ENCODE measurements at places on chromosomes 2 and 18. TPM values are rescaled to one million over a fixed set of nuclear protein-coding genes. Genes with fewer than 3 reads are reported as not detected.

- no peak for DNase-seq
These were observed 87.8 kb downstream of the KCTD1 start for GRCh38 chr18:26460449-26461091.

GRCh38 chr18:31516437-31516836 lies 18.5 kb downstream of the DSG2 start:
- no peak for DNase-seq

The PIEZO2 gene
- 0.11 TPM for total RNA-seq

GRCh38 chr2:1894578-1894977 lies 150.3 kb upstream of the PXDN start:
- no peak for DNase-seq

The ALKAL2 gene
- not detected for total RNA-seq

The PREB gene
- 65.3 TPM for total RNA-seq

DNA sequence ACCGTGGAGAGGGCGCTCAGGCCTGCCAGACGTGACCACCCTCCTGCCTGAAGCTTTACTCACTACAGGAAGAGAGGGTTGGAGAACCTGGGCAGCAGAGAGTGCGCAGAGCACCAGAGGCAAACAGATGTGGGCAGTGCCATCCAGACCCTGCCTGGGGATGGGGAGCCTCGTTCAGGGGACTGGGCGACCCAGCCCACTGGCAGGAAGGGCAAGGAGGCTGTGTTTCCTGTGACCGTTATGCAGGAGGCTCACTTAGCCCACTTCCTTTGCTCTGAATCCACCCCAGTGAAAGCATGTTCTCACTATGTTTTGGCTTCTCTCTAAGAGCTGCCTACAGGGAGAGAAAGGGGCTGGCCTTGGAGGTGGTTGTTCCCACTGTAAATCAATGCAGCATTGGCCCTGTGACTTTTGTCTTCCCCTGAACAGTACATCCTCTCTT lies 23.0 kb upstream of the ACKR3 start:
- DNase-seq: no peak

- DNase-seq: no peak
These were observed 62.0 kb downstream of the ODC1 start for GRCh38 chr2:10385933-10386773.

DNA sequence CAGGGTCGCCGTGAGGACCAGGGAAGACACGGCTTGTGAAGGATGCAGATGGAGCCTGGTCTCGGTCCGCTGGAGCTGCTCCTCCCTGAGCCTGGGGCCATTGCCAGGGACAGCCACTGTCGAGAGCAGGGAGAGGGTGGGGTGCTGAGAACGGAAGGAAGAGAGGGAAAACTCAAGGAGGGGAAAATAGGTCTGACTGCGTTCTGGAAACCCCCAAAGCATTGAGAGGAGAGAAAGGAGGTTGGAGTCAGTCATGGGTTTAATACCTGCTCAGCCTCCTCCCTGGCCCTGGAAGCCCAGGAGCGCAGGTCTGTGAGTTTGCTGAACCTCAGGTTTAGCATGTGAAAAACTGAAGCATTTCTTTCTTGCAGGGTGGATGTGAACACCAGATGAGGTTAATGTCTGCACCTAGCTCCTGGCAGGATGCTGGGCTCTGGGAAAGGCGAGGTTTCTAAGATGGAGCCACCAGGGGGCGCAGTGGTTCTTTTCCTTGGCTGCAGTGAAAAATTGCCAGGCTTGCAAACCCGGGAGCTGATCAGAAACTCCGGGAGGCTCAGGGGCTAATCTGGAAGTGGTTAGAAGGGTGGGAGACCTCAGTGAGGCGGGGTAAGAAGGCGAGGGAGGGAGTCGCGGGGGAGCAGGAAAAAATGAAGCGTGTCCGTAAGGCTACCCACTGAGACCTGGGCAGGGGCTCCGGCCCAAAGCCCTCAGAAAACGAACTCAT lies 33.6 kb upstream of the RNF149 start:
- peak; percentile 92 for DNase-seq

The ARL4C gene
- total RNA-seq: 76.0 TPM

- no peak for DNase-seq
These were observed 253.3 kb upstream of the VRK2 start for GRCh38 chr2:57793310-57793709.

- DNase-seq: no peak
These were observed 57.7 kb downstream of the PRKCE start for GRCh38 chr2:45709137-45709536.

The ANO7 gene
- 4.1 TPM for total RNA-seq

DNA sequence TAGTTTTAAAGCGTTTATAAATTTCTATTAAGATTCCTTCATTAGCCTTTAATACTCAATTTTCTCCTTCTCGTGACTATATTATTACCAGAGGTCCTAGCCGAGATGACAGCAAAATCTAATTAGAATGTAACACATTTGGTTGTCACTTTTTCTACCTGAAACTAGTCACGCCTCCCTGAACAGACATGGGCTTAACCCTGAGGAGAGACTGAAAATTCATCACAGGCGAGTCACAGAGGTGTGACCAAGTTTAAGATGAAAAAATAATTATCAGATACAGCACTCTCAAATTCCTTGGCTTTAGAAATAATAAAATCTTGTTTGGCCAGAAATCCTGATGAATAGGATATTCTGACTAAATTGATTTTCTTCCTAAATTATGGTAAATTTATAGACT lies 834.4 kb upstream of the SLC39A10 start:
- DNase-seq: no peak

DNA sequence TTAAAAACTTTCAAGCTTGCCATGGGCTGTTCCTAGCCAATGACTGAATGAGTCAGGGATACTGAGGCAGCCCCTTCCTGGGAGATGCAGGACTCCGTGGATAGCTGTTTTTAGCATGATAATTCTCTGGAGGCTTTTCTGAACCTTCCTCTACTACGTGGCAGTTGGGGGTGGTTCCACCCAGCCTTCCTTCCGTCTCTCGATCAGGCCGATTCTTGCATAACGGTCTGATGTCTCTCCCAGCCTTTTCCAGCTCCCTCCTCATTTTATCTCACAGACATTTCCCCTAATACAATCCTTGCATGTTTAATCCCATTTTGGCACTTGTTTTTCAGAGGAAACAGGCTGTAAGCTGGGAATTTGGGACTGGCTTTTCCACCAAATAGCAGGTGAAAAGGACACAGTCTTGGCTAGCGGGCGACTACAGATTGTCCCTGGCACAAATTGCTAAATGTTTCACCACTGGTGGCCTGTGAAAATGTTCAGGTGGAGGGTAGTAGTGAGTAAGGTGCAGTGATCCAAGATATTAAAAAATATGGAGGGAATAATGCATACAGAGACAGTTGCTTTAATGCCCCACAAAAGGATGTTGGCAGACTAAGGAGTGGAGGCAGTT lies 21.0 kb upstream of the CTLA4 start:
- DNase-seq: no peak

- no peak for DNase-seq
These were observed 15.2 kb upstream of the ZFP36L2 start for GRCh38 chr2:43241558-43241957.

- DNase-seq: no peak
These were observed 5.2 kb upstream of the MAP3K2 start for GRCh38 chr2:127392828-127393578.

The DOK1 gene
- 5.5 TPM for total RNA-seq

DNA sequence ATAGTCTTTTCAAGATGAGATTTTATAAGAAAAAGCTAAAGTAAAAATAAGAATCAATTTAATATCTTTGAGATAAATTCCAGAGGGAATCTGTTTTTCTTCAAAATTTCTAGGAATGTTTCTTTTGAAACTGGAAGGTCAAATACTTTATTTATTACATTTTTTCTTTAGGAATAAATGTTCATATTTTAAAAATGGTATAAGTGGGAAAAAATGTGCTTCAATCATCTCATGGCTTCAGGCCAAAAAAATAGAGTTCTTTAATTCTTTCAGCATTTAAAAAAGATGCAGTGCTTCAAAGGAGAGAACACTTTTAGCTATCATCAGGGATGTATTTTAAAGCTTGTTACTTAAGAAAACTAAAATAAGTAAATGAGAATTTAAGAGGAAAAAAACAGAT lies 110.6 kb downstream of the NEB start:
- no peak for DNase-seq

- DNase-seq: no peak
These were observed 17.0 kb downstream of the RTN4 start for GRCh38 chr2:55033076-55033742.

The GGCX gene
- total RNA-seq: 96.8 TPM

GRCh38 chr2:237097326-237097910 lies 11.7 kb downstream of the COPS8 start:
- no peak for DNase-seq

DNA sequence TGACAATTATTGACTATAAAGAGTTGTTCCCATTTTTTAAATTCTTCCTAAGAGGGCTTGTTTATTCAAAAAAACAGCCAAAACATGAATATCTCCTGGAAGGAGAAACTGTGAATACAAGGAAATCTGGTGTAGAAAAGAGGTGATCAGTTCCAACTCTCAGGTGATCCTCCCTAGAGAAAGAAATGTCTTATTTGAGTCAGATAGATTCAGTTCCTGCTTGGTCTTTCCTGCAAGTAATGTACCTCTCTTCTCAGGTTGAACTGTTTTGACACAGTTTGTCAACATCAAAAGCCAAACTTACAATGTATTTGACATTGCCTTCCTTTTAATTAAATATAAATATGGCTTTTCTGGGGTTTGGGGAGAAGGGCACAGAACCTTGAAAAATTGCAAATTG lies 567.4 kb downstream of the ARHGAP15 start:
- DNase-seq: no peak

The LYPD1 gene
- 15.8 TPM for total RNA-seq

The NT5DC4 gene
- total RNA-seq: 4.0 TPM

DNA sequence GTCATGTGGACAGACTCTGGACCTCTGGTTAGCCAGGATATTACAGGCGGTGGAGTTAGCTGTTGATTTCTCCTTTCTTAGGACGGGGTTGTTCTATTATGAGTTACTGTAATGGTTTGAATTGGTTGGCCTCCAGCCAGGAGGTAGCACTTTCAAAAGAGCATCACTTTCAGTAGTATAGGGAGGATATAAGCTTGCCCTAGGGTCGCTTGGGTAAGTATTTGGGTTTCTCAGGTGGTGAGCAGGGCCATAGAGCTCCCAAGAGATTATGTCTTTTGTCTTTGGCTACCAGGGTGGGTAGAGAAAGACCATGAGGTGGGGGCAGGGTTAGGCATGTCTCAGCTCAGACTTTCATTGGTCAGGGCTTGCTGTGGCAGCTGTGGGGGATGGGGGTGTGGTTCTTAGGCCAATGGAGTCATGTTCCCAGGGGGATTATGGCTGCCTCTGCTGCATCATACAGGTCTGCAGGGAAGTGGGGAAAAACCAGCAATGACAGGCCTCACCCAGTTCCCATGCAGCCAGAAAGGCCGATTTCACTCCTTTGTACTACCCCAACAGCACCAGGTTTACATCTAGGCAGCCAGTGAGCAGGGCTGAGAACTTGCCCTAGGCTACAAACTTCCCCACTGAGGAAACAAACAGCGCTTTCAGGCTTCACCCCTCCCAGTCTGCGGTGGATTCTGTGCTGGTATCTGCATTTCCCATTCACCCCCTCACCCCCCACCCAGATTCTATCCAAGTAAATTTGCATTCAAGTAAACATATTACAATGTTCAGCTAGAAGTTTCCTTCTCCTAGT lies 89.4 kb upstream of the SLC38A11 start:
- no peak for DNase-seq

The PELI1 gene
- total RNA-seq: 64.1 TPM

- DNase-seq: no peak
These were observed 26.8 kb upstream of the CUL3 start for GRCh38 chr2:224611938-224612337.

GRCh38 chr2:187187519-187187918 lies 260.5 kb downstream of the CALCRL start:
- no peak for DNase-seq

DNA sequence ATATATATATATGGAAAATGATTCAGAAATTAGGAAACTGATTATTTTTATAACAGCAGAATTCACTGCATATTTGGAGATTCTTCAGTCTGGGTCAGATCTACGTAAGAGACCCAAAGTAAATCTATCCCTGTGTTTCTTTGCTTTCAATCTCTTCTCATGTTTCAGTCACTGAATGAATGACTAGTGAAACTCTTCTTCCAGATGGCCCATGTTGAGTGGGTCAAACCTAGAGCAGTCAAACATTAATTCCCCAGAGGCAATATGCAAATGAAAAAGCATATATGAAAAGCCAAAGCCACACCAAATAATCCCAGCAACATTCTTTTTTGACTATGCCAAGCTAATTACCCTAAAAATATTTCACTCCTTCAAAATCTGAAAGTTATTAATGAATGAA lies 317.3 kb downstream of the RBM43 start:
- DNase-seq: no peak

DNA sequence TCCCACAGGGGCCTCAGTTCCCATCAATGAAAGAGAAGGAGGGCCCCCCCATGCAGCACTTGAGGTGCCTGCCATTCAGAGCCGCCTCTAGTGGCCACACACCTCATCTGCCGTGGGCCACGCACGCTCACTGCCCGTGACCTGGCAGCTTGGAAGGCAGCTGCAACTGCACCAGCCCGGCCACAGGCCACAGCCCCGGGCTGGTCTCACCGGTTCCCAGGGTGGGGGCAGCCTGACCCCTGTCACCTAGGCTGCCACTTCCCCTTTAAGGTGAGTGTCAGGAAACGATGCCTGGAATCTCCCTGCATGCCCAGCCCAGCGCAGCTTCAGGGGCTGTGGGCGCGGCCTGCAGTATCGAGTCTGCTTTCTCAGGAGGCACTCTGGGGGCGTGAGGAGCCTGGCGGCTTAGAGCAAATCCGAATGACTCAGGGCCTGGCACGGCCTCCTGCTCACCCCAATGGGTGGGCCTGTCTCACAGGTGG lies 2.6 kb downstream of the MAB21L4 start:
- peak; percentile 84 for DNase-seq

The LYG1 gene
- 0.93 TPM for total RNA-seq

- DNase-seq: no peak
These were observed 146.5 kb downstream of the FAM210A start for GRCh38 chr18:13579874-13580273.
